ENCODE measurements at places on chromosomes 4 and X.

DNA sequence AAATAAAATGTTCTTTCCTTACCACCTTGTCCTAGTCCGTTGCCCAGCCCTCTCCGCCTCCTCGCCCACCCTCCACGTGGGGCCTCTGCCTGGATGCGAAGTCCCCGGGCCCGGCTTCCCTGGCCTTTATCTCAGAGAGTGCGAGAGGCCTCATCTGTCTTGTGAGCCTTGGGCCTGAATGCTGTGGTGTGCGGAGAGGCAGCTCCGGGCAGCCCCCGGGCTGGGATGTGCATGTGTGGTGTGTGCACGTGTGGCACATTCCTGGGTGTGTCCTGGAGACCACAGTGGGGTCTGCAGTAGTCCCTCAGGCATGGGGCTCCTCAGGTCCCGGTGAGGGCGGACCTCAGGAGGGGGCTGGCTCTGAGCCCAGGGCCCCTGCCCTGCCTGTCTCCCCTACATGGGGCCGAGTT lies 31.4 kb downstream of the DOK7 start:
- no peak for DNase-seq

DNA sequence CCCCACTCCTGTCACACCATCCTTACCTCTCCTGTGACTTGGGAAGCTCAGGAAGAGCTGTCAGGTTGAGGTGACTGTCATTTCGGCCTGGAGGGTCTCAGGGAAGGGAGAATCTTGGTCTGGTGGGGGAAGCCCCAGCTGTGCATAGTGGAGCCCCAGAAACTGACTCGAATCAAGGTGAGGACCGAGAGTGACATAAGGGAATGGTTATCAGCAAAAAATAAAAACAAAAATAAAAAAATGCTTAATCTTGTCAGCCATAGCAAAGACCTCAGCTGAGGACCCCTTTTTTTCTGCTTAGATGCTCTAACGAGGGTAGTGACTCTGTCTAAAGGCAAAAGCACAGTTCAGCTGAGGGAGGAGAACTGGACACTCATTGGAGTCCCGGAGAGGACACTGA lies at the start of gene MAGEB17:
Gene MAGEB17, plus strand, starts transcription at position 301 of the 400 bp plus-strand sequence. CDS start 2,902 bp downstream, outside the sequence.
- no peak for DNase-seq

DNA sequence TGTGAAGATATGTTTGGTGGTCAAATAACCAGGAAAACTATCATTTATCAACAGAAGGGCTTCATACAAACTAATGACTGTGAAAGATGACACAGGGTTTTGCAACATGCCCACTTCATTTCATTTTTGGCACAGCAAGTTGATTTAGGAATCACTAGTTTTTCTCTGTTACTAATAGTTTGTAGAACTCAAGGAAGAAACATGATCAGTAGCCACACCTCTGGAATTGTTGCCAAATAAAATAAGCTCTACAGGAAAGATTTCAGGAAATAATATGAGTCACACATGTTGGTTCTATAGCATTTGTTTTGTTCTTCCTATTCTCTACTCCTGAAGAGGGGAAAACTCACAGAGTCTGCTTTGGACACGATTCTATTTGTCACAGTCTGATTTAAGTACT lies 255.4 kb downstream of the TLL1 start:
- no peak for DNase-seq

DNA sequence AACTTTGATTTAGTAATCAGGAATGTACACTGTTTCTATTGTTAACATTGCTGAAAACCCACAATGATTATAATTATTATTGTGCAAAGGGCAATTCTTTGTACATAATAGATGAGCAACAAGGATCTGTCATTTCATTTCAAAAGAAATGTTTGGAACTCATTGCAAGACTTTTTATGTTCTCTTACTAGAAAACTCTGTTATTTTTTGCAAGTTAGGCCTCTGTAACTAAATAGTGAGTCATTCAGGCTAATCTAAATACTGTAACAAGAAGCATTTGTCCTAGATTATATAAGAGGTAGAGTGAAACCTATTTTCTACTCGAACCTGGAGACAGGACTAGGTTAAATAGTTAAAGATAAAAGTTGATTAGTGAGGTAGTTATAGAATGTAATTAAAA lies 93.2 kb upstream of the FAM47B start:
- DNase-seq = no peak

DNA sequence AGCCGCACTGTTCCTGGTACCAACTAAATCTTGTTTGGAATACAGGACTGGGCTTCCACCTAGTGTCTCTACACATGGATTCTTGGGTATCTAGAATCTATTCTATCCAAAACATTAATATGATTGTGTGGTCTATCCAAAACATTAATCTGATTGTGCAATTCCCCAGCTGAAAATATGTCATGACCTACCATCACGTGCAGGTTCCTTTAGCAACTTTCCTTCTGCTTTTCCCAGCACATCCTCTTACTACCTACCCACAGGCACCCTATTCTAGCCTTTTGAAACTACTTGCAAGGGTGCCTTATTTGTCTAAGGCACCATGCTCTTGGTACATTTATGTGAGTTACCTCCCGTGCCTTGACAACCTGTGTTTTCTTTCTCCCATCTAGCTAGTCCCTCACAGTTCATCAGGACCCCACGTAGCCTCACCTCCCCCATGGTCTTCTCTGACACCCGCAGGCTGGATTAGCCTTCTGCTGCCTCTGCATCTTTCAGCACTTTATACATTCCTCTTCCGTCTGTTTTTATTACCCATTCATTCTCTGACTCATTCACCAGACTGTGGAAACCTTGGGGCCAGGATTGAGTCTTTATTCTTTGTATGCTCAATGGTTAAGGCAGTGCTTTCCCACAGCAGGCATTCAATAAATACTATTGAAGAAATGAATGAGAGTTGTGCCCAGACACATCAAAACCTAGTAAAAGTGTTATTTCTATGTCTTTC lies 88.8 kb upstream of the FAM9B start:
- no peak for DNase-seq

GRCh38 chr4:143302536-143302935 lies 34.1 kb upstream of the GAB1 start:
- no peak for DNase-seq

DNA sequence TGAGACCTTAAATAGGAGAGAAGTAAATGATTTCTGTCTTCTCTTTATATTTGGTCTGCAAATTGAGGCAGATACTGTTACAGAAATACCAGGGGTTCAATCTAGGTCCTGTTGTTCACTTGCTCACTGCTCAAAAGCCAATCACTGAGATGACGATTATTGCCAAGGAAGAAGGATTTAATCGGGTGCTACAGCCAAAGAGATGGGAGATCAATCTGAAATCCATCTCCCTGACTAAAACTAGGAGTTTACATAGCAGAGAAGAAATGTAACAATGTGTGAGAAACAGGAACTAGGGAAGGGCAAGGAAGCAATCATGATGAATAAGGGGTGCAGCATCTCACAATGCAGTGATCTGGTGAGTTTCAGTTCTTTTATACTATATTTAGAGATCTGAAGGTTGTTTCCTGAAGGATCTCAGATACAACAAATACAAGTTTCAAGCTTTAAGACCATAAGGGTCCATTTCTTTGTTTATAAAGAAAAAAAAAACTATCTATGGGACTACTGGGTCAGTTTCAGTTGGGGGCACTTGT lies 117.9 kb upstream of the FAM9B start:
- DNase-seq = no peak

DNA sequence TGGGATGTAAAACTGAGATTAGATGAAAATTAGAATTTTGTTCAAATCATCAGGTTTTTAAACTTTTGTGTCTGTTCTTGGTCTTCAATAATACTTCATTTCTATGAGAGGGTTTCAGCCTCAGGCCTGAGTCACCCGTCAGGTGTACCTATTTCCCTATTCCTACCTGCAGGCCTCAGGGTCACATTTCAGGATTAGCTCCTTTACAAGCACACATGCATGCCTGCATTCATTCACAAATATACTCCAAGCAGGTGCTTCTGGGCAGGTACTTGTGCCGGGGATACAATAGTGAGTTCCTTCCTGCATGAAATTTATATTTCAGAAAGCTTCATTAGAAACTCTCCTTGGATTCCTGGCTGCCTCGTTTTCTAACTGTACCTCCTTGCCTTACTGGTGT lies 114.9 kb downstream of the SHISA3 start:
- DNase-seq = no peak

- no peak for DNase-seq
Observed at GRCh38 chrX:100698551-100698950, 33.4 kb downstream of the SYTL4 start.

GRCh38 chrX:83829874-83830273 lies 31.1 kb upstream of the CYLC1 start:
- DNase-seq = no peak

- no peak for DNase-seq
Observed at GRCh38 chr4:69726971-69727370, 33.4 kb downstream of the SULT1B1 start.

GRCh38 chr4:152606753-152607152 lies 70.9 kb upstream of the FBXW7 start:
- no peak for DNase-seq

DNA sequence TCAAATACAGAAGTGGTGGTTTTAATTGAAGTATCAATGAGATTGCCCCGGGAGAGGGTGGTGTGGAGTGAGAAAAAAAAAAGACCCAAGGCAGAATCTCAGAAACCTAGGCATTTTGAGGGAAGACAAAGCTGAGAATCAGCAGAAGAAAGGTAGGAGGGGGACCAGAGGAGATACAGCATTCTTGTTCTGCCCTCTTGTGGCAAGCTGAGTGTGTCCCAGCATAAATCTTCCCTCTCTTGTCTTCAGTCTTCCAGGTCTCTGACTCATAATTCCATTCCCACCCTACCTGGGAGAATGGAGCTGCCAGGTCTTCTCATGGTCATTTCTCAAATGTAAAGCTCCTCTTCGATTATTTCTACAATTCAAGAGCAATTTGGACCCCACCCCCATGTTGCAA lies 32.7 kb upstream of the MAGED1 start:
- no peak for DNase-seq

DNA sequence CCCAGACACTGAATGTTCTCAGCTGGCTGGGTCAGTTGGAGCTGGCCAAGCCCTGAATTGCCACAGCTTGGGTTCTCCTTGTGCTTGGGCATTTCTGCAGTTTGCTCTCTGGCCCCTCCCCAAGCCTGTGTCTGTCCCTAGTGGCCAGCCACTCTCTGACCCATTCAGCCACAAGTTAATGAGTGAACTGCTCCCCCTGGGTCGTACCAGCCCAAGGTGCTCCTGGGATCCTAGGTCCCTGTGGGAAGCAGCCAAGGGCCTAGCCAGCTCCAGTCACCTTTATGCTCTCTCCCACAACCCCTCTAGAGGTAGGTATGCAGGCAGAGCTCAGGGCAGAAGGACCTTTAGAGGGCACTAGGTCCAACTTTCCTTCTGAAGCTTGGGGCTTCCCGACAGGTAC lies 51.5 kb downstream of the STARD8 start:
- no peak for DNase-seq

GRCh38 chr4:130053723-130054122 lies 957.8 kb downstream of the C4orf33 start:
- no peak for DNase-seq

DNA sequence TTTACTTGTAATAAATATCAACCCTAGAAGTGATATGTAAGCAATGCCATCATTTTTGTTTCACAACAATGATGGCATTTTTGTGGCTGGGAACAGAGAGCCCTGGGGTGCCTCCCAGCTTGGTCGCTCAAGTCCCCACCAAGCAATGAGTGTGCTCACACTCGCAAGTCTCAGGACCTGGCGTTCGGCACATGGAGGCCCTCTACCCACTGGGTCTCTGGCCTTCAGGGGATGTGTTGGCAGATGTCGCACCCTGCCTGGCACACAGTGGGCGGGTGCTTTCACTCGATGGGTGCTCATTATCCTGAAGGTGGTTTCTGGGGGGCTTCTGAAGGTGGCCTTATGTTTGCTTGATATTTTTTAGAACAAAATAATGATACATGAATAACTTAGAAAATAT lies 74.7 kb upstream of the STS start:
- DNase-seq = no peak

DNA sequence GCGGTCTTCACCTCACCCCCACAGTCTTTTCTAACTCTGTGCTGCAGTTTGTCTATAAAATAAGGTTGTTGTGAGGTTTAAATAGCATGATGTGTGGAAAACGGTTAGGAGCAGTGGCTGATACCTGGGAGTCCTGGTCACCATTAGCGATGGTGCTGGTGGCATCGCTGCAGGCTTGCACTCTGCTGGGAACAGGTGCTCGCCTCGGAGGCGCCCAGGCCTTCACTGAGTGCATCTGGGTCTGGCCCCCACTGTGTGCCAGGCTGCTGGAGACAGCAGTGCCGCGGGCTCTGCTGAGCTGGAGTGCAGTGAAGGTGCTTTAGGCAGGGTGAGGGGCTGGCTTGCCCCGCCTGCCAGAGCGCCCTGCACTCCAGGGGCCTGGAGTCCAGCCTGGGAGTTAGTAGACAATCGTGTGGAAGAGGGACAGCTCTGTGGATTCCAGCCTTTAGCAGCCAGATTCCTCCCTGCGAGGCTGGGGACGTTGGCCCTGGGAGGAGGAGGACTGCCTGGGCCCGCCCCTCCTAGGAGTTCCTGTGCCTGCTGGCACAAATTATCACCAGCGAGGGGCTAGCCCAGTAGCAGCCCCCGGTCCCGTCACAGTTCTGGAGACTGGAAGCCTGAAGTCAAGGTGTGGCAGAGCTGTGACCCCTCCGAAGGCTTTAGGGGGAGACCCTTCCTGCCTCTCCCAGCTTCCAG lies 7.3 kb downstream of the RGS12 start:
- DNase-seq = no peak

GRCh38 chr4:169338241-169338640 lies 67.5 kb upstream of the SH3RF1 start:
- DNase-seq = no peak

- DNase-seq = no peak
Observed at GRCh38 chr4:85864259-85865205, 389.6 kb downstream of the ARHGAP24 start.

DNA sequence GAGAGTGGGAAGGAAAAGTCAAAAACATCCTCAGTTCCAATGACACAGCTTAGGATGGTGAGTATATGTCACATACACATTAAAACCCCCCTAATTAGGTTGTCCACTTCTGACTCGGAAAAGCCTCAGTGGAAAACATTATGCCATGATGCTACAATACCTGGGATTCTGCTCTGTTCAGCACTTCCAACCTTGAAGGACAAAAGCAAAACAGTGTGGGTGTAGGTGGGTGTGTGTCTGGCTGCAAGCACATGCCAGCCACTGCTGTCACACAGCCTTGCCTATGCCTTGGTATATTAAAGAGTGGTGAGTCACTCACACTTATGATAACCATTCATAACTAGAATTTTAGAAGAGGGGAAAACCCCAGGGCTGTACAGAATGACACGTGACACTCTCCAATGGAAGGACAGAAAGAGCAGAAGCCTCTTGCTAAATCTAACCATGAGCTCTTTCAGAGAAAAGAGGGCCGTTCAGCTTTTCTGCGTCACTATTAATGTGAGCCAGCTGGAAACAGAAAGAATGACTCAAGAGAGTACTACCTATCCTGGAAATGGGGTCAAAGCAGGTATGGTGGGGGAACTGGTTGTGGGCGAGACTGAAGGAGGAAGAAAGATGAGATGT lies 159.6 kb downstream of the TET2 start:
- DNase-seq = no peak

DNA sequence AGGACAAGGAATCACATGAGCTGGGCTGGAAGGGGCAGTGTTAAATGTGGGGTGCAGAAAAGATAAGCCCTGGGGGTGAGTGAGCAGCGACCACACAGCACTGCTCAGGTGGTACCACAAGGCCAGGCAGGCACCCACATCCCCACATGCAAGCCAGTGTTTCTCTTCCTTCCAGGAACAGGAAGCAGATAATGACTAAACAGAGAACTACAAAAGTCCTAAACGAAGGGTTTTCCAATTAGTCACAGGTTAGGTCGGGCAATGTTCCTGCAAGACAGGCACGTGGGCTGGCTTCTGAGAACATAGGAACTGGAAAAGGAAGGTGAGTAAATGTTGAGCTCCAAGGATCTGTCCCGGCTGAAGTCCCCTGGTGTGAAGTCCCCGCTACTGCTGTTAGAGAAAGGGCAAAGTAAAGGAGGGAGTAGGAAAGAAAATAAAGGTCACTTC lies 19.5 kb downstream of the RELL1 start:
- DNase-seq = no peak

Measured in stimulated activated CD8-positive, alpha-beta memory T cell treated with anti-CD3 and anti-CD28 coated beads, Interleukin-15, amount 100 ng/mL, for 24 hours (primary cell).